ENCODE measurements at places on chromosomes 5 and 9.

DNA sequence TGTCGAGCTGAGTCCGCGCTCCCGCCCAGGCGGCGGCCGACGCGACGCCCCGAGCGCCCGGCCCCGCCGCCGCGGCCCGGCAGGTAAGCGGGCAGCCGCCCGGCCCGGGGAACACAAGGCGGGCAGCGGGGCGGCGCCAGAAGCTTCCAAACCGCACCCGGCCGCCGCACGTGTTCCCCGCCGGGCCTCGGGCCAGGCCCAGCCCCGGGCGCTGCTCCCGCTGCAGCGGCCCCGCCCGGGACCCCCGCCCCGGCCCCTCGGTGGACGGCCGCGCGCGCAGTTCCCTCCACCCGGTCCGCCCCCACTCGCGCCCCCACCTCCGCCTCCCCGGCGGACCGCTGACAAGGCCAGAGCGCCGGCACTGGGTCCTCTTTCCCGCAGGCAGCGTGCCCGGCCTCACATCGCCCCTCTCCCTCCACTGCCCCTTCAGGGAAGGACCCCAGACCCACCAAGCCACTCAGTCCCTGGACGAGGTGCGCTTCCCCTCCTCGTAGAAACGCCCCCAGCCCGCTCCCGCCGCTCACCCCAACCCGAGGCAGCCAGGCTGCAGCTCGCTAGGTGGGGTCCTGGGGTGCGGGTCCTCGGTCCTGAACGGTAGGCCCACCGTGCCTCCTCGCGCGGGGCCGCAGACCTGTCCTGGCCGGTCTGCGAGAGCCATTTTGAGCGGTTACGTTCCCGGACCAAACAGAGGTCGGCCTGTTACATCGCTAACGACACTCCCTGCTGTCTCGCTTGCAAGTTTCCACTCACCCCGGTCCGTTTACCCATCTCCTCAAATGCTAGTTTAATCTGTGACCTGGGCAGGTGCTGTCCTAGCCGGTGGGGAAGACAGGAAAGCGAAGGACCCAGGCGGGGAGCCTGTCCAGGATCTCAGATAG, 475 bp downstream of the WDR5 start:
- DNase-seq, result peak; percentile 28

DNA sequence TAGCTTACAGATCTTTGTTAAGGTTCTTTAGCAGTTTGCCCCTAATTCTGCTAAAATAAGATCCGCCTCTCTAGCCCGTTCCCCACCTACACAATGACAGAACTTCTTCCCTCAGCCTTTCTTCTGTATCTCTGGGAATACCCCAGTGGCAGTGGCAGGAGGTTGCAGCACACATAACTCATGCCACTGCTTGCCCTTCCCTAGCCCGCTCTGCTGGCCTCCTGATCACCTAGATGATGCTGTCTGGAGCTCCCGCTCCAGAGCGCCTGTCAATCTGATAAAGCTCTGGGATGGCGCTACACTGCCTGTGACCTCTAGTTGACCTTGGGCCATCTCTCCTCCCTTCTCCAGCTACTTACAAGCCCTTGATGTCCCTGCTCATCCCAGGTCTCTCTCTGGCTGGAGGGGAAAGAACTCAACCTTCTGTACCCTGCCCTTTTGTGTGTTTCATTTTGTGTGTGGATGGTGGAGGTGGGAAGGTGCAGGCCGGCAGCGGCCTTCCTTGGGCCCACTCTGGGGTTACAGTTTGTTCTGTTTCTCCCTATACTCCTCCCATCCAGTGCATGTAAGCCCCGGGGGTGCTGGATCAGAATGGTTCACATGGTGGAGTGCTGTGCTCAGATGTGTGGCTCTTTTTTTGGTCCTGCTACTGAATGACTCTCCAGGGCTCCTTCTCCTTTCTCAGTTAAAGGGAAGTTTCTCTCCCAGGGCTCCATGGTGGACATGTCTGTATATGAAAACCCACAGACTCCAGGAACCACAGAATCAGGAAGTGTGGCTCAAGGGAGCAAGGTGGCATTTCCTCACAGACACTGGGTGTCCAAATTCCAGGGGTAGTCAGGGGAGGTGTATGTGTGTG, 29.1 kb downstream of the MTX3 start:
- no peak for DNase-seq

DNA sequence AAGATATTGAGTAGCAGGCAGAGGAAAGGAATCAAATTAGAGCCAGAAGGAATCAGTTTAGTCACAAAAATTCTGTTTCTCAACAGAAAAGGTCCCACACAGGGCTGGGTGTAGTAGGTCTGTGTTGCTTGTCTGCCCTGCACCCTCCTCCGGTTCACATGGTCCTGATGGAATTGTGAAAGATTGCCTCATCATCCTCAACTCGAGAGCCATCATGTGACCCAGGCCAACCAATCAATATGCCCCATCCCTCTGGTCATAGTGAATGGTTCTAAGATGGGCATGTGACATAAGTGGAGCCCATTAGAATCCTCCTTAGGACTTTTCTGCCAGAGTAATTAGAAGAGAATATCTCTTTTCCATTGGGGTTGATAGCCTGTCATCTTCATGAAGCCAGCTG, 56.7 kb upstream of the RAD23B start:
- DNase-seq, result no peak

DNA sequence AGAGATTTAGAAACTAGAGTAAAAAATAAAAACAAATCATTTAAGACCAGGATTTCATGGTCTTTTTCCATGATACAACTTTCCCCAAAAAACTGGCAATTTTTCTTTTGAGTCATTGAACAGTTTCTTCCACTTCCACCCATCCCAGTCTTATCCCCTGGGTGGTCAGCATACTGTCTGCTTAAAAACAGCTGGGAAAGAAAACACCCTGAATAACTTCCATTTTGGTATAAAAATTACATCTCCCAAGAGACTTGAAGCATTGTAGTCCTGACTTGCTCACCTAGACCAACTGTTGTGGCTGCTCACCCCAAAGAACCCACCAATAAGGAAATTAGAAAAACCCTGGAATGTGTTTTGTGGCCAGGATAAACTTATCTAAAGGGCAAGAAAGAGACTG, 731.3 kb downstream of the NR2F1-AS1 start:
- DNase-seq, result no peak

DNA sequence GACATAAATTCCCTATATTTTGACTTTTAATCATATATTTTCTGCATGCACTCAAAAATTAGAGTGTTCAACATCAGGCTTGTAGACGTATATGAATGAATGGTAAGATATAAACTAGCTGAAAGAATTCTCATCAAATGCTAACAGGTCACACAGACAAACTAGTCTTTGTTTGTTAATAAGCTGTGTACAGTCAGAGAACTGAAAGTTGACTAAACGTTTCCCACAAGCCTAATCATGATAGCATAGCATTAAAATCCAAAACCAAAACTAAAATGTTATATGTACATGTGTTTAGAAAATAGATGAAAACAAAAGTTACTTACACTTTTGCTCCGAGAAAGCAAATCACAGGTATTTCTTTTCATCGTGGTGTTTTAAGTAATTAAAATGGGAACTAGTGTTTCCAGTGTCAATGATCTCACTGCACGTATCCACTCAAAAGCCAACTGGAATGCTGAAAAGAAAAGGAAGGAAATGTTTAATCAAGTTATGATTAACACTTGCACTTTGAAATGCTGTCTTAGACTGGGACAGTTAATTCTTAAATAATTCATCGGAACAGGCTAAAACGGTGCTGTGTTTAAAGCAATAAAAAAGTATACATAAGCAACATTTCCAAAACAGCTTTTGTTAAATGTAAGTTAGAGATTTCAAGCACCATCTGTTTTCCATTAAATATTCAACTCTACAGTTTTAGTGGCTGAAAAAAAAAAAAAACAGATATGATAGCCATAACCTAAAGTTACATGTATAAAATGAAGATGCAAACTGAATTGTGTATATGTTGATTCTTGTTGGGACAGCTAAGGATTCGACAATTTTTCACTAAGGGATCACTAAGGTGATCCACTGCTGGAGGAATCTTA, 291.9 kb upstream of the PDE4D start:
- no peak for DNase-seq

GRCh38 chr9:112271466-112272098, 61.8 kb downstream of the PTBP3 start:
- DNase-seq, result no peak

GRCh38 chr9:89071591-89071990, 80.3 kb downstream of the S1PR3 start:
- DNase-seq, result no peak

GRCh38 chr9:91291866-91292265, 69.9 kb downstream of the AUH start:
- no peak for DNase-seq

DNA sequence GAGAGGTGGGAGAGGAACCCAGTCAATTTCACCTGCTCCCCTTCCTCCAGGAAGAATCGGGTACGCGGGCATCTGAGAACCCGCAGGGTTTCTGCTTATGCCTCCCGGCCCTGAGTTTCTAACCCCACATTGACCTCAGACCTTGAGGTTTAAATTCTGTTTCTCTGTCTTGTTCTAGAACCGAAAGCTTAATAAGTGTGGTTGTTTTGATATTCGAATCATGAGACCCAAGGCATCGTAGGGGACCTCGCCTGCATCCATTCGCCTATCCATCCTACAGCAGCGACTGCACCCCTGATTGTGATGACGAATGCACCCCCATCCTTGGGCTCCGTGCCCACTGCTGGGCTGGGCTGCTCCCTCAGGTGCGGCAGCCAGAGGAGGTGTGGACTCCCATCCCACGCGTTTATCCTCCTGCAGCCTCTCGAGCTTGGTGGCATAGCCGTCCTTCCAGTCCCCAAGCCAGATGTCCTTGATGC, 80.8 kb upstream of the IER5L start:
- DNase-seq, result no peak

GRCh38 chr9:129806061-129806460, 3.1 kb downstream of the TOR1B start:
- DNase-seq, result no peak

GRCh38 chr9:71643330-71643729, 125.0 kb downstream of the CEMIP2 start:
- no peak for DNase-seq

- no peak for DNase-seq
Measured at GRCh38 chr5:16685069-16685468, 68.3 kb upstream of the RETREG1 start.

- DNase-seq, result no peak
Measured at GRCh38 chr5:121797681-121798518, 53.8 kb upstream of the FTMT start.

DNA sequence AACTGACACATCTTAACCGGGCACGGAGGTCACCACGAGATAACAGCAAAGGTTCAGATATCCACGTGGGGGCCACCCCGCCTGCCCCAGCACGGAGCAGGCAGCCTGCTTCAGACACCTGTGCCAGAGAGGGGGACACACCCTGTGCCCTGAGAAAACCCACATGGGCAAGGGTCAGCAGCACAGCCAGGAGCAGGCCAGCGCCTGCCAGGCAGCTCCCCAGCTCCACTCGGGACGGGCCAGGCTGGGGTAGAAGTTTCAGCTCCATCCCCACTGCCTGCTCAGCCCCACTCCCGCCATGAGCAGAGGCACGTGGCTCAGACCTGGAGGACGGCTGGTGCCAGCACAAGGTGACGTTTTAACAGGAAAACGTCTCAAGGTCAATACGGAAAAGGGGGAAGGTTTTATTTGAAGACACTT, 22.2 kb downstream of the SLC12A7 start:
- no peak for DNase-seq

DNA sequence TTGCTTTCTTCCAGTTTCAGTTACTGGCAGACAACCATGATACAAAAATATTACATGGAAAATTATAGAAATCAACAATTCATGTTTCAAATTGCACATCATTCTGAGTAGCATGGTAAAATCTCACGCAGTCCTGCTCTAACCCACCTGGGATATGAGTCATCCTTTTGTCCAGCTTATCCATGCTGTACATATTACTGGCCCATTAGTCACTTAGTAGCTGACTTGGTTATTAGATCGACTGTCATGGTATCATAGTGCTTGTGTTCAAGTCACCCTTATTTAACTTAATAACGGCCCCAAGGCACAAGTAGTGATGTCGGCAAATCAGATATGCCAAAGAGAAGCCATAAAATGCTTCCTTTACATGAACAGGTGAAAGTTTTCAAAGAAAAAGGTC, 41.2 kb downstream of the NADK2 start:
- DNase-seq, result no peak

DNA sequence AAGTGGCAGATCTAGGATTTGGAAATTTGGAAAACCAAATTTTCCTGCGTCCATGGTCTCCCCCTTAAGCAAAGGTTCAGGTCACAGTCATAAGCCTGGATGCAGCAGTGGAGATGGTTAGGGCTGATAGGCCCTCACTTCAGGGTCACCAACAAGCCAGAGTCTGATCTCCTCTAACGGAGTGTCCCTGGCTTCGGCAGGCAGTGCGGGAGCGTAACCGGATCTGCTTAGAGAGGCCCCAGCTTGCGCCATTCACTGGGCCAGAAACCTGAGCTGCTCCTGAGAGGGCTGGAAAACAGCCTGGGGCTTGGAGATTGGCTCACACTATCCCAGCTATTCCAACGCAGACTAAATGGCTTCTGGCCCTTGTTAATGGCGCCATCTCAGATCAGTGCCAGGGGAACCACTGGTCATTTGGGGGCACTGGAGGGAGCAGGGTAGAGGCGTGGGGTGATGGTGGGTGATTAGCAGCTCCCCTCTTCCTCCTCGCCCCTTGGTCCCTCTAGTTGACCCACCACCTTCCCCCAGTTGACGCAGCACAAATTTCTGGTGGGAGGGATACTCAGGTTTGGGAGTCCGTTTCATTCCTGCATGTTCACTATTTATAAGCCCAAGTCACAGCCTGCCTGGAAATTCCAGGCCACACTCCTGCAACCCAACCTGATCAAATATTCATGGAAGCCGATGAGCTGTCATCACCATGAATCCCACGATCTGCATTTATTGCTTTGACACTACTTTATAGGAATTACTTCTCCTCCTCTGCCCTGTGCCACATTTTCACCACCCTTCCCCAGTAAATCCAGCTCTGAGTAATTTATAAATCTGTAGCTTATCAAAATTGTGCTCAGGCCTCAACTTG, 134.6 kb upstream of the CPEB4 start:
- no peak for DNase-seq

- DNase-seq, result no peak
Measured at GRCh38 chr5:34811706-34812105, 27.3 kb upstream of the TTC23L start.

DNA sequence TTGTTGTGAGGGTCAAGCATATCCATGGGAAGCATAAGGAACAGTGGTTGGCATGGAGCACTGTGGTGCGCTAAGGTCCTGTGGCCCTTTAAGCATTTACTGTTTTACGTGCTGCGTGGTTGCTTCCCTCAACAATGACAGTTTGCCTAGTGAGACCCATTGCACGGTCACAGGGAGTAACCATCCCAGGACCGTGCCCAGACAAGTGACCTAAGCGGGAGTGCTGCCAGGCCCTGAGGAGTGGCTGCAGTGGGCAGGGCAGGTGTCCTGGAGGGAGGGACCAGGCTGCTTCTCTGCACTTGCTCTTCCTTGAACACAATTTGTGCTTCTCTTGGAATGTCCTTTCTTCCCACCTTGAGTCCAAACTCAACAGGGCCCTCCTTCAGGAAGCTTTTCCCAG, 64.6 kb downstream of the RGS3 start:
- DNase-seq, result no peak

DNA sequence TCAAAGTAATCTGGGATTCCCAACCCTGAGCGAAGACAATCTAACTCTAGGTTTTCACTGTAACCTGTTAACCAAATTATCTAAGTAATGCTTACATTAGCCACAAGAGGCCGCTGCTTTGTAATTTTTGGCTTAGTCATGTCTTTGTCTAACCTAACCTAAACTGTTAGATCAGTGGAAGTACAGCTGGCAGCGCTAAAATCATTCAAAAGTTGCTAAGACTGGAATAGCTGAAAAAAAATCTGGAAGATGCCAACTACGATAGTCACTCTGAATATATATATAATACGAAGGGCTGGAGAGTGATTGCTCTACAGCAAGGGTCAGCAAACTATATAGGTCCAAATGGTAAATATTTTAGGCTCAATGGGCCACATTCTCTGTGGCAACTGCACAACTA, 60.2 kb downstream of the FBXO38 start:
- DNase-seq, result peak; percentile 77

- DNase-seq, result peak; percentile 23
Measured at GRCh38 chr9:126326228-126327005, at the start of gene MVB12B. TSS of gene MVB12B (plus strand) at chr9:126326829. CDS start at chr9:126326930, 101 bp downstream.

Data from NAMALWA (cell line).